ENCODE measurements at places on chromosomes 2 and 18.

GRCh38 chr2:100393362-100393761 is 24.1 kb downstream of the CHST10 start:
- DNase-seq = no peak

DNA sequence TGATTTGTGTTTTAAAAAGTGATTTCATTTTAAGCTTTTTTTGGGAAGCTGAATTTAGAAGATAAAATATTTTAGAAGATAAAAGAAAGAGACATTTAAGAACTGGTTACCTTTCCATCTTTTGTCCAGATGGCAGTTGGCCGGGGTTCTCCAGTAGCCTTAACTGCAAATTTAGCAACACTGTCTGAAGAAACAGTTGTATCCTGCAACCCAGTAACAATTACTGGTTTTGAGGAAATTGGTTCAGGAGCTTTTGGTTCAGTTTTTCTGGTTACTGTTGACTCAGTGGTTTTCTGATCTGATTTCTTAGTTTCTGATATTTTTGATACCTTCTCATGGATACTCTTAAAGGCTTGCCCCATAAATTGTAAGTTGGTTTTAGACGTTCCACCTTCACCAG is 49.9 kb downstream of the PLEKHA3 start:
- DNase-seq = no peak

DNA sequence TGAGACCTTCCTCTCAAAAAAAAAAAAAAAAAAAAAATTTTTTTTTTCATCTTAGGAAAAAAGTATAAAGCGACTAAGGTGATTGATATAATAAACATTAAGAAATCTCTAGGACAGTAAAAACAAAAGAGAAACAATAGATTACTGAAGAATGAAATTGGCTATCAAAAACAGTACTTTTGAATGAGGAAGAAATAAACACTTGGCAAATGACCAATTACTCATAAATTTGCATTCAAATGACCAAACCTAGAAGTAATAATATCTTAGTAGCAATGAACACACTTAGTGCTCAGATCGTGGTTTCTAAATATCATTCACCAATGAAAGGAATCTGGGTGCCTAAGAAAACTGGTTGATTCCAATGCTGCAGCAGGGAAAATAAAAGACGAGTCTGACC is 10.3 kb upstream of the SCRN3 start:
- no peak for DNase-seq

DNA sequence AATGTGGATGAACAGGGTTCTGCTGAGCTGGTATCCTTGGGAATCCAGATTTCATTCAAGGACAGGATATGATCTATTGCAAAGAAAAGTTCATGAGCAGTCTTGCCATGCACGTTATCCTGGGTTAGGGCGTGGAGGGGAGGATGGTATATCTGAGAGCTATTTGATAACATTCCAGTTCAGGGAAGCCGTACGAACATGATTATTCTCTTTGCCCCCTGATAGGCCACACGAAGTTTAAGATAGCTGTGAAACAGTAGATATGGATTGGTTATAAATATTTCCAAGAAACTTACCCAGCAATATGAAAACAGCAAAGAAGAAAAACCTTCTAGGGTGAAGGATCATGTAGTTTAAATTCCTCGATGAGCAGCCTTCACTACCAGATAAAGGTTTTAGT is 171.9 kb downstream of the LTBP1 start:
- DNase-seq = no peak

- no peak for DNase-seq
Measured at GRCh38 chr2:47359375-47359868, 43.5 kb upstream of the MSH2 start.

- DNase-seq = no peak
Measured at GRCh38 chr2:8382485-8382884, 299.4 kb upstream of the ID2 start.

- DNase-seq = no peak
Measured at GRCh38 chr18:47772374-47773248, 157.8 kb downstream of the SMAD2 start.

GRCh38 chr18:59633961-59634485 is 63.2 kb downstream of the CCBE1 start:
- DNase-seq = no peak

DNA sequence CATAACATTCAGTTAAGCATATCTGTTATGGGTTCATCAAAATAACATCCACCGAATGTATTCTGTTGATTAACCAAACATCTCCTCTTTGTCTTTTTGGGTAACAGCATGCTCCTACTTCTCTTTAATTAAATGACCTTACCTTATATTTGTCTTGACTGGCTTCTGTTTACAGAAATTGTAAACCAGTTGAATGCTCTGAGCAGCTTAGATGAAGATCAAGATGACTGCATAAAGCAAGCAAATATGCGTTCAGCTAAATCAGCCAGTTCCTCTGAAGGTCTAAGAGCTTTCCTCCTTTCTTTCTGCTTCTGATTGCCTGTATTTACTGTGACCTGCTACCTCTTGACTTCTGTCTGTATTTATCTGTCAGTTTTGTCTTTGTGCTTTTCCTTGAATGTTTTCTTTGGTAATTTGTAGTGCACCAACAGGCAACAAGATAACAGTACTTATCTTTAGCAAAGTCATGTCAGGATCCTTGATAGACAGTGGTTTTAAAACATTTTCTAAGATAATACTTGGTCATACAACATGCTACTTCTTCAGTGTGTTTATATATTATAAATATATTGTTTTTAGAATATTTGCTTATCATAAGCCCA is 152.8 kb downstream of the EHBP1 start:
- no peak for DNase-seq

- no peak for DNase-seq
Measured at GRCh38 chr2:109313343-109313742, 184.3 kb downstream of the SH3RF3 start.

GRCh38 chr2:127410871-127411652 is 7.2 kb upstream of the PROC start:
- no peak for DNase-seq

GRCh38 chr2:202577250-202578183 is 57.3 kb upstream of the FAM117B start:
- no peak for DNase-seq

- DNase-seq = no peak
Measured at GRCh38 chr18:58297198-58297597, 253.2 kb downstream of the NEDD4L start.

DNA sequence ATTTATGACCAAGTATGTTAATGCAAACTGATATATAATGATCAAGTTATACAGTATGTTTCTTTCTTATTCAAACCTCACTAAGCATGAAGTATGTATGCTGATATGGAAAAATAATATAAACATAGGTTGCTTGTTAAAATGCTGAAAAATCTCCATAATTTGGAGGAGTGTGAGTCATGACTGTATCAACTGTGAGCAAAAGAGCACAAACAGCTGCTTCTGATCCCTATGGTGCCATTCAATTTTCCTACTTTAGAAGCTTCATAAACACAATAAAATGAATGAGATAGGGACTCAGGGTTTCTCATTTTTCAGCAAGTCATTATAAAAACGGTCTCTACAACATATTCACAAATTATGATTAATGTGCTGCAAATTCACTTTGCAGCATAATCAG is 129.9 kb upstream of the TFPI start:
- no peak for DNase-seq

DNA sequence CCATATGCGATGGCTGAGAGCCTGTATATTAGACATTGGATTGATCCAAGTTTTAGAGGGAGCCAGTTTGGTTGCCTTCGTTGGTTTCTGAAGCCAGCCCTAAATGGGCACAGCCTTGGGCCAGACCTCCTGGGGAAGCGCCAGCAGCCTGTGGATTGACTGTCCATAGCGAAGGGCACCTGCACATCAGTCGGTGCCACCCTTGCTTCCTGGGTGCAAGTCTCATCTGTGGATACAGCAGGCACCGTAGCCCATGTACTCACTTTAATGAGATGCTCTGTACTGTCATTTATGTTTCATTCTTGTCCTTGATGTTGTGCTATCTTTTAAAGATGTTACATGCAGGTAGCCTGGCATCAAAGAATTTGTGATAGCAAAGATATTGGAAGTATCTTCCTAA is 536.4 kb upstream of the NRP2 start:
- no peak for DNase-seq

- no peak for DNase-seq
Measured at GRCh38 chr2:137797641-137798040, 166.6 kb upstream of the HNMT start.

DNA sequence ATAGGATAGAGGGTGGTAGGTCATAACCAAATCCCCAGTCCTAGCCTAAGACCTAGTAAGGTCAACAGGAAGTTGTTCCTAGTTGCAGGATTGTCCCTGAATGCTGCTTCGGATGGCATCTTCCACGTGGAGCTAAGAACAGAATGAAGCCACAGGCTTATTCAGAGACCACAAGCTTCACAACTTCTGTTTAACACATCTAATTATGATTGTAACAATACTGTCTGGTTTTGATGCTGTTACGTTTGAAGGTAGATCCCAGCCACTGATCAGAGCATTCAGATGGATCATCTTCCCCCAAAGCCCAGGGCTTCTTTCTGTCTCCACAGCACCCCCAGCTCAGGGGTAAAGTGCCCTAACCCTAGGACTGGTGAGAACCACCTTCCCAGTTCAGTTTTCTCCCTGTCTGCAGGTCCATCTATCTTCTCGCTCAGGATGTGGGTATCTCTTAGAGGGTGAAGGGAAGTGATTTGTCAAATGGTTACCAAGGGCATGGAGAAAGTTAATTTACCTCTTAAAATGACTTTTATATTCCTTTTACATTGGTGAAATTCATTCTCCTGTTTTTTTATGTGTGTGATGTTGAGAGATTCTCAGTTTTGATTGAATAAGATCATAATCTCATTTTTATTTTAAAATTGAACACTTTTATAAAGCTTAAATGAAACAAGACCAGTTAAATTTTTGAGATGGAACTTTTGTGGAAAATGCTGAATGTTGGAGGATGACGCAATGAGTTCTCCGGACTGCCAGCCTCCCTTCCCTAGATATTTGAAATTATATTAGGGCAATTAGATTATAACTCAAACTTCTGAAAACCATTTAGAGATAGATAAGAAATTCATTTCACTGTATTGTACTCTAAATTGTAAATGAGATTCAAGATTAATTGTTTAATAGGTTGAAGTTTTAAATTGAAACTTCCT is 66.5 kb downstream of the RHBDD1 start:
- DNase-seq = no peak

GRCh38 chr2:10241641-10242430 is 60.9 kb upstream of the HPCAL1 start:
- no peak for DNase-seq
